ENCODE measurements at places on chromosomes 3 and 15.

GRCh38 chr15:80984856-80985255 lies 4.8 kb downstream of the MESD start:
- no peak for DNase-seq

DNA sequence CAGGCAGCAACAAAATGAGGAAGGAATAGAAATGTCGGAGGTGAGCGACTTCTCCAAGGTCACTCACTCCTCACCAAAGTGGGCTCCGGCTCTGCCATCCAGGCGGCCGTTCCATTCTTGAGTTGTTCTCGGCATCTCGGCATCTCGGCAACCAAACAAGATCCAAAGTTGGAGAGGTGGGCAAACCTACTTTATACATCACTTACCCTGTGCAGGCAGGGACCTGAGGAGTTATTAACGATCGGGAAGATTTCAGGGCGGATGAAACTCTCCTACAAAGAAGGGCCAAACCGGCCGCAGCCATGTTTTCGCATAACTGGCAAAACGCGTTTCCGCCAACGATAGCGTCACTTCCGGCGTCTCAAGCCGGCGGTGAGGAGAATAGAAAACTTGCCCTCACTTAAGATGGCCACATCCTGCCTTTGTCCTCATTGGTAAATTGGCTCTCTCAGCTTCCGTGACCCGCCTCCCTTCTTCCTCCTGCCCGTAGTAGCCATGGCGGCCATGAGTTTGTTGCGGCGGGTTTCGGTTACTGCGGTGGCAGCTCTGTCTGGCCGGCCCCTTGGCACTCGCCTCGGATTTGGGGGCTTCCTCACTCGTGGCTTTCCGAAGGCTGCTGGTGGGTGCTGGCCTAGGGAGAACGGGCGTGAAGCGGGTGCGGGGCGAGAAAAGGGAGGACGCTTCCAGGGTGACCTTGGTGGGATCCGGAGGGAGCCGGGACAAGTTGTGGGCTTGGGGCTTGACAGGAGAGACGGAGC lies at the start of the genes MRPL47 and NDUFB5:
MRPL47 (minus strand) TSS at position 318 of the 758 bp plus-strand sequence; CDS start at position 304, 14 bp downstream.
NDUFB5 (plus strand) TSS at position 474 of the 758 bp plus-strand sequence; CDS start at position 496, 22 bp downstream.
- DNase-seq: peak; percentile 98

- DNase-seq: no peak
These were observed 6.4 kb upstream of the CPOX start for GRCh38 chr3:98599647-98600411.

DNA sequence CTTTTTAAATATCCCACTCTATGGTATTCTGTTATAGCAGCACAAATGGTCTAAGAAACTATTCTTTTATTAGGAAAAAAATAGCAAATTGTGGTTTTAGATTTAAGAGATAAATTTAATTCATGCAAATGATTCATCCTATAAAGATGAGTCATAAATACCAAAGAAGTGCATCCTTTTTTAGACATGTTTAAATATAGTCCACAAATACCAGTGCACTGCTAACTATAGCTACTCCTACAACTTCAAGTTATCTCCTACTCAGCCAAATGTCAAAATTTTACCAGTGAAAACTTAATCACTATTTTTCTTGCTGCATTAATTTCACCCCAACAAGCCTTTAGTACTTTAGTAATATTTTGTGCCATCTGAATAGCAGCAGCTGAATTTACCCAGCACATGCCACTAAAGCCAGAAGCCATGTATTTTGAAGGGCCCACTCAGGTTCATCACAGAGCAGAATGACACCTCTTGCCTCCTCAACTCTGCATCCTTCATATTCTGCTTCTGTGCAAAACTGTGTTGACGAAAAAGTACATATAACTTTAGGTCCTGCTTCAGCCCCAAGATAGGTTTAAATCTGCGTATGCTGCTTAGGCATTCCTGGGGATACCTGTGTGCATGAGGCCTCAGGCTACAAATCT lies 24.9 kb downstream of the CX3CR1 start:
- DNase-seq: no peak

GRCh38 chr15:87901926-87902690 lies 354.4 kb downstream of the NTRK3 start:
- no peak for DNase-seq

DNA sequence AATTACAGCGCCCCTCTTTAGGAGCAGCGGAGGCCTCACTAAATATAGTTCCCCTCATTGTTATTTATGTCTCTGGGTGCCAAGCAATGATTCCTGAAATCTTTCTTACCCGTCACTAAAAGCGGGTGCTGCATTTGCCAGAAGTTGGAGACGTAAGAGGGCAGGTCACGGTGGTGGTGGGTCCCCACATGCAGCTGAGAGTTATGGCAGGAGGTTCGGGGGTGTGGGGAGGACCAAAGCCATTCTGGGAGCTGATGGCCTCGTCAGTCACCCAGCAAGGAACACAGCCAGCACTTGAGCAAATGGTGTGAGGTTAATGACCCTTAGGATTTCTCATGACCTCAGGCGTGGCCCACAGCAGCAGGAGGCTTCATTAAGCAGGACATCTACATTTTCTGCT lies 129.2 kb downstream of the RAB11A start:
- no peak for DNase-seq
